NCI-H1417 treated with DMSO at 0.1 percent for 48 hours (cell line): ENCODE measurements at places on chromosomes 1 and 21.

DNA sequence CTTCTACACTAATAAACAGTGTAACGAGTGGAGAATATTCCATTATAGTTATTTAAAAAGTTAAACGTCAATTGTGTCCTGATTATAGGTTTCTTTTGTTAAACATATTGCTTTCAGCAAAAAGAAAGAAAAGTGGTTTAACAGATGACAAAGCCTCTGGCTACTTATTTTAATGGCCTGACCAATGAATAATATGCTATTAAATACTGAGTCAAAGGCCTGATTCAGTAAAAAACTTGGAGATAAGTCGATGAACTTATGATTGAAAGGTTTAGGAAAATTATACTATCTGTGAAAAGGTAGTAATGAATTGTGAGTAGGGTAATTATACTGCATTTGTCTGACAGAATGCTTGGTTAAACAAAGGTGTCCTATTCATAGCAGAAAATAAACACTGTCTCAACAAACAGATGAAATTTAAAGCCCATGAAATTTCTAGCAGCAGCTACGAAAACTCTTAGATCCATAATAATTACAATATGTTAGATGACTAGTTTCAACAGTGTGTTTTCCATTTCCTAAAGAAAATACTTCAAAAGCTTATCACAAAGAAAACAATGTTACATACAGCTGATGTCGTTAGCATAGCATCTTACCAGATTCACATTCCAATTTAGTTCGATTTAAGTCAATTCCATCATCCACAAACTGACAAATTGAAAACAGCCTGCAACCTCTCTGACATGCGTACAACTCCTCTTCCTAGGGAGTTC lies 6.2 kb downstream of the TMEM59 start:
- DNase-seq, result peak; percentile 47

DNA sequence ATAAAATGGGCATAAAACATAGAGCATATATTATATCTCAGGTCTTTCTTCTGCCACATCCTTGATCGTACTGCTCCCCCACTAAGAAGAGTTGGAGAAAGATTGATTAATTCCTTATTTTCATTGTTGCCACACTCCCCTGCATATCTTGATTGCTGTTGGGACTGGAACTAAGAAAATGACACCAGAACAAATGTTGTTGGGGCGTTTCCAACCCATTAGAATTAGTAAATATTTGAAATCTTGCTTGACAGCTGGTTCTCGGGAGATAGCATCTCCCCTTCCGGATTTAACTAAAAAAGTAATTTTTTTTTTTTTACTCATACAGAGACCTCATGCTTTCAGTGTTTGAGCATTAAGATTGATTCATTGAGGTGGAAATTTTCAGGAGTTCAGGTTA lies 493.0 kb upstream of the PLXNA2 start:
- DNase-seq, result no peak

GRCh38 chr1:100377590-100378361 lies 25.5 kb downstream of the CDC14A start:
- DNase-seq, result no peak

DNA sequence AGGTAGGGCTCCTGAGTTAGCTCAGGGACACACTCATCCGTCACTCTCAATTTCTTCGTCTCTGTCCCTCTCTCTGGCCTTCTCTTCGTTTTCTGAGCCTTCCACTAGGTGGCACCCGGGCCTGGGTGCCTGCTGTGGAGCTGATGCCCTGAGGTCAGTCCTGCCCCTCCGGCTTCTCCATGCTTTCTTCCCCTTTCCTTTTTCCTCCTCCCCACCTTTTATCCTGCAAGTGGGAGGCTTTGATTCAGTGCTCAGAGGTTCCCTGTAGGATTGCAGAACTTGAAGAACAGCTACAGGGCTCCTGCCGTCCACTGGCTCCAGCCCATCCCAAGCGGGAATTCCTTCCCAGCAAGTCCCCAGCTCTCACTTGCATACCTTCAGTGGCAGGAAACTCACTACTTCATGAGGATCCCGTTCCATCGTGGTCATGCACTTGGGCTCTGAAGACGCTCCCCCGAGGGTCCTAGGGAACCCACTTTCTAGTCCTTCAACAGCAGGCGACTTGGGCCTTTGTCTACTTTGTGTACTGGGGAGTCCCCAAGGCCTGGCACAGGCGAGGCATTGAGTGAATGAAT lies 45.6 kb downstream of the SRRM1 start:
- peak; percentile 49 for DNase-seq

DNA sequence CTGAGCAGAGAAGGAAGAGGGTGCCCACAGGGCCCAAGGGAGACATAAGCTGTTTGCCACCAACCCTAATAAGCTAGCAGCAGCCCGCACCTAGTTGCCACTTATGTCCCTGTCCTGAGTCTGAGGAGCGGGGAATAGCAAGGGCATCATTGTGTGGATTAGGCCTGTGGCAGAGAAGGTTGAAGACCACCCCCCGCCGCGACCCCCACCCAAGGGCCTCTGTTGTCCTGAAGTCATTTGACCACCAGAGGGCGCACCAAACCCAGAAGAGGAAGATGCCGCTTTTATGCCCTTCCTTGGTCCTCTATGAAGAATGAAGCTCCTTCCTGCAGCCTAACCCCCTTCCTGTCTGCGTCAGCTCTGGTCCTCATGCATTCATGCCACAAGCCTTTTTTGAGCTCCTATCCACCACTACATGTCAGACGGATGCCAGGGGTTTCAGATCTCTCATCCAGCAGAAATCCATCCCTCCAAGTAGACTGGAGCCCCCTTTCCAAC lies 16.6 kb downstream of the RHBG start:
- DNase-seq, result peak; percentile 19

- no peak for DNase-seq
Observed at GRCh38 chr1:204417074-204417997, 5.7 kb upstream of the PPP1R15B start.

DNA sequence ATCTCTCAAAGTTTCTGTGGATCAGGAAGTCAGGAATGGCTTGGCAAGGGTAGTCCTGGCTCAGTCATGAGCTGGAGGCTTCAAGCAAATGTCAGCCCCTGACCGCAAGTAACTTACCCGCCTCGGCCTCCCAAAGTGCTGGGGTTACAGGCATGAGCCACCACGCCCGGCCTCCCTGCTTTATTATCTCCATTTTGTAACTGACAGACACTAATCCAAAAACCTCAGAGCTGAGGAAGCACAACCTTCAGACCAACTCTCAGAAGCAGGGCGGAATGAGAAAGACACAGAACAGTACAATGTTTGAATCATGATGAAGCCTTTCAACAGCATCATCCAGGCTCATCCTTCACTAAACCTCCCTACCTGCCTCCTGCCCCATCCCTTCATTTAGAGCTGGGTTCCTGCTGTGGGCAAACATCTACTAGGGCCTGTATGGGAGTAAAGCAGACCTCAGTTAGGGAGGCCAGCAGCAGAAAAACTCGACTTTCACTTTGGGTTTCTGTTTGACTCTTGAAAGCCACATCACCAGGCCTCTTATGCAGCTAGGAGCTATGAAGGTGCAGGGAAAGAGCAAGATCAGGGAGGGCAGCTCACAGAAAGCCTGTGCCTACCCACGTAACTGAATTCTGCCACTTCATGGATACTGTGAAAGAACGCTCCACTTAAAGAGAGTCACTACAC lies 84.4 kb upstream of the RAB4A start:
- no peak for DNase-seq

DNA sequence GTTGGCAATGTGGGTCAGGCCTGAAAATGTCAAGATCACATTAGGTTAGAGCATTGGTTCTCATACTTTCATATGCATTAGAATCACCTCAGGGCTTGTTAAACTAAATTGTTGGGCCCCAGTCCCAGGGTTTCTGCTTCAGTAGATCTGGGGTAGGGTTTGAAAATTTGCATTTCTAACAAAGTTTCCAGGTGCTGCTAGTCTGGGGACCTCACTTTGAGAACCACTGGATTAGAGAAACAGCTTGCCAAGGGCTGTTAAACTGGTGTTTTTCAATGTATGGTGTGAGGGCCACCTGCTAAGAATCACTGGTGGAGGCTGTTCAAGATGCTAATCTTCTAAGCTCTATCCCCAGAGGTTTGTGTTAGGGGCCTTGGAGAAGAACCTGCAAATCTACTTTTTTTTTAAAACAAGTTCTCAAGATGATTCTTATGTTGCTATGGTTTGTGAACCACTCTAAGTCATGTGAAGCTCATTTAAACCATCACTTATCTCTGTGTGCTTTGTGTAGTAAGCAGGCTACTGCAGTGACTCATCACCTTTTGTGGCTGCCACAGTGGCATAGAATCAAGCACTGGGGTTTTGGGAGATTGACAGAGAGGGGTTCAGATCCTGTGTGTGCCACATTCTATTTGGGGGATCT lies 152.2 kb downstream of the S1PR1 start:
- DNase-seq, result no peak

DNA sequence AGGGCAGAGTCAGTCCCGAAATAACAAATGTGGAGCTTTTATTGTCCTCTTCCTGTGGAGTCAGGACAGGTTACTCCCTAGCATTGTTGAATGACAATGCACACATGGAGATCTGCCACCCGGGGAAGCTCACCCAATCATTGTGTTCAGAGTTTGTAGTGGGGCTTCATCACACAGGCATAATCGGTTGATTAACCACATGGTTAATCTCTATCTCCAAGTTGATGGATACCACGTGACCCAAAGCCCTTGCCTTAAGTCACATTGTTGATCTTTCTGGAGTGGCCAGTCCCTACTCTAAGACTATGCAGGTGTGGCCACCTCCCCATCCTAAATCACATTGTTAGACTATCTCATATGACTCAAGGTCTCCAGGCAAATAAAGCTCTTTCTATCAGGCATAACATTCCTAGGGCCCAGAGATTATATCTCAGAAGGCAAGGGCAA lies 2.6 kb upstream of the C1orf141 start:
- DNase-seq, result no peak

DNA sequence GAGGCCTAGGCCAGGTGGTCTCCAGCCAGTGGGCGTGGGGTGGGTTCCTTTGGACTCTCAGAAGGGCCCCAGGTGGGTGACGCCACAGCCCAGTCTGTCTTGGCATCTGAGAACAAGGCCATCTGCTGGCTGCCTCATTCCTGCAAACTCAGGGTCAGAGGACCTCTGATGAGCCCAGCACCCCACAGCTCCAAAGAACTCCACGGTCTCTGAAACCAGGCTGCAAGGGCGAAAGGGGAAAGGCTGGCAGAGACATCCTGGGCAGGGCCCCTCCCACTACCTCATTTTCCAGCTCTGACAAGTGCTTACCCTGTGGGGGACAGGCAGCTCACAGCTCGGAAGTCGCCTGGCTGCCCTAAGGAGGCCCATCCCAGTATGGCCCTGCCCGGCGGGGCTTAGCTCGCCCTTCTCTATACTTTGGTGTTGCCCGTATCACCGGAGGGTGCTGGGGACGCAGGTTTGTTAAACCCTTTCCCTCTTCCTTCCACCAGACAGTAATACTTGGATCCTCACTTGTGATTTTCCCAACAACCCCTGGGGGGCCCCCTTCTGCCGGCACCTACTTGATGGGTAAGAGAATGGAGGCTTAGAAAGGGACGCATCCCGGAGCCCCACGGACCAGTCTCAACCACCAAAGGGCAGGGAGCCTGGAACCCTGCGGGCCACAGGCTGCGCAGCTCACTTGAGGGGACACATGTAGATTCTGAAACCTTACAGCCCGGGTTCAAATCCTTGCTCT lies 10.9 kb upstream of the EDN2 start:
- no peak for DNase-seq

GRCh38 chr1:188463919-188464318 lies 1635.2 kb downstream of the PLA2G4A start:
- DNase-seq, result no peak

DNA sequence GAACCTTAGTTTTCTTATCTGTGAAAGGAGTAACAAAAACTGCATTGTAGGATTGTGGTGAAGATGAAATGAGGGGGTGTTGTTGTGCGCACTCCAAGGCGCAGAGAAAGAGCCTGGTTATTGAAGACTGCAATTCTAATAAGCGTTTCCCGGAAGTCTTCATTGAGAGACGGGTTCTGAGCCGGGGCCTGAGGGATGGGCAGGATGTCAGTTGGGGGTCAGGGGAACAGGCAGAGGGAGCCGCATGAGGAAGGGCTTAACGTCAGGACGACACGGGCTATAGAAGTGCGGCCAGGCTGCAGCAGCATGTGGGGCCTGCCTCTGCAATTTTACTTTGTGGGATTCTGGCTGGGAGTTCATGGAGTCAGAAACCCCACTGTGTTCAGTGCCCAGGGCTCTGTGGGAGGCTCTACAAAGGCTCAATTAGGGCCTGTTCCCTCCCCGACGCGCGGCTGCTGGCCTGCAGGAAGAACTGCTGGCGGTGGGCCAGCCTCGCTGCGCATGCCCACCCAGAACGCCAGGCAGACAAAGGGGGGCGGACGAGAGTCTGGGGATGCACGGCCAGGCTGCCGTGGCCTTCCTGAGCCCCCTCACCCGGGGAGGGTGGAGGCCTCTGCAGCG lies 20.7 kb downstream of the TRIM62 start:
- peak; percentile 63 for DNase-seq

DNA sequence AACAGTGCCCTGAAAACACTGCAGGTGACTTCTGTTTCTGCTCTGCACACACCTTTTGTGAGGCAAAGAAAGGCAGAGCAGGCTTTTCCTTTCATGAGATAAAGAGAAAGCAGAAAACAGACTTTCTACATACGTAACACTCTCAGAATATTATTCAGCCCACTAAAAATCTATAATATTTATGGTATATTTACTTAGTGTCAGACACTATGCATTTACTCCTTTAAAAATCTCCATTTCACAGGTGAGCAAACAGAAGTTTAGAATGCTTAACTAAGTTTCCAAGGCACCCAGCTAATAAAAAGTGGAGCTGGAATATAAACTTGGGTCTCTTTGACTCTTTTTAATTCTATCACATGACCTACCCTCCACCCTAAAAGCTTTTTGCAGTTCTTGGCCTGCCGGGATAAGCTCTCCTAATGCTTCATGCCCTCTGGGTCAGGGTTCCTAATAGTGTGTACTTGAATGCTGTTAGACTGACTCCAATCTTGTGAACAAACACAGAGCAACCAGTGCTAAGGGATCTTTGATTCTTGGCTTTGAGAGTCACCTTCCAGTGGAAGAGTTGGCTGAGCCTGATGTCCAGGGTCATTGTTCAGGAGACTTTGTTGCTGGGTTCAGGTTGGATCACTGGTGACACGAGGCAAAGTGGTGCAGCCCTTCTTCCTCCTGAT lies 27.2 kb downstream of the PROK1 start:
- no peak for DNase-seq

DNA sequence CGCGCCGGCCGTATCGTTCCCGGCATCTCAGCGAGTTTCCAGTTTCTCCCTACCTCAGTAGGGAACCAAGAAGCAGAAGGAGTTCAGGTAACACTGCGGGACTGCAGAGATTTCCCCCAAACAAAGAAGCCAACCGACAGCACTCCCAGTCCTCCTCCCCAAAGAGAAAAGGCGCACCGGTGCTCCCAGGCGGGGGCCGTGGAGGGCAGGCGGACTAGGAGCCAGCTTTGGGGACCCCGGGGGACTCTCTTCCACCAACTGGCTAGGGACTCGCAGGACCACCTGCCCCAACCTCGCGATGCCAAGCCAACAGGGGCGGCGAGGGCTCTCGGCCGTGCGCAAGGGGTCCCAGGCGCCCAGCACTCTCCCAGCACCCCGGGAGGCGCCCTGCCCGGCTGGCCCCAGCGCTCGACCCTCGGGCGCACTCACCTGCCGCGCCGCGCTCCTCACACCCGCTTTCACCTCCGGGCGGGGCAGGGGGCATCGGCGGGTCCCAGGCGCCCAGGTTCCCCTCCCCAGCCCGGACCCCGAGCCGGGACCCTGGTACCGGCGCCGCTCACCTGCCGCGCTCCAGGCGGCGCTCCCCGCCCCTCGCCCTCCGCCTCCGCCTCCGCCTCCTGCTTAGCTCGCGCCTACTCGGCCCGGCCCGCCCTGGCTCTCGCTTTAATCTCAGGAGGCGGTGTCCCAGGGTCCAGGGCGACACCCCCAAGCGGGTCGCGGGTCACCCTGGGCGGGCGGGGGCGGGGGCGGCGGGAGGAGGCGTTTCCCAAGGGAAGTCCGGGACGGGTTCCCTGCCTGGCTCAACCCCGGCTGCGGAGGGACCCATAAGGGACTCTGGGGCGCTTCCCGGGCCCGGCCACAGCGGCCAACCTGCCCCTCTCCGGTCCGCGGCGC lies at the start of gene TMPRSS2:
Gene TMPRSS2 (minus strand): TSS at position 638 of the 894 bp plus-strand sequence. CDS start 10,025 bp downstream, outside the sequence.
- no peak for DNase-seq
